Globus pallidus (tissue), 1 donor: ENCODE measurements at places on chromosomes 13 and 19.
A peak's percentile ranks its signal among the peaks of the same experiment; 100 is the strongest.

GRCh38 chr19:4365791-4366665, 22.7 kb downstream of the MPND start:
- DNase-seq: no peak

GRCh38 chr13:81957121-81957520, 1616.2 kb upstream of the SPRY2 start:
- no peak for DNase-seq

GRCh38 chr19:13068085-13068846, 34.4 kb downstream of the LYL1 start:
- peak; percentile 86 for DNase-seq

DNA sequence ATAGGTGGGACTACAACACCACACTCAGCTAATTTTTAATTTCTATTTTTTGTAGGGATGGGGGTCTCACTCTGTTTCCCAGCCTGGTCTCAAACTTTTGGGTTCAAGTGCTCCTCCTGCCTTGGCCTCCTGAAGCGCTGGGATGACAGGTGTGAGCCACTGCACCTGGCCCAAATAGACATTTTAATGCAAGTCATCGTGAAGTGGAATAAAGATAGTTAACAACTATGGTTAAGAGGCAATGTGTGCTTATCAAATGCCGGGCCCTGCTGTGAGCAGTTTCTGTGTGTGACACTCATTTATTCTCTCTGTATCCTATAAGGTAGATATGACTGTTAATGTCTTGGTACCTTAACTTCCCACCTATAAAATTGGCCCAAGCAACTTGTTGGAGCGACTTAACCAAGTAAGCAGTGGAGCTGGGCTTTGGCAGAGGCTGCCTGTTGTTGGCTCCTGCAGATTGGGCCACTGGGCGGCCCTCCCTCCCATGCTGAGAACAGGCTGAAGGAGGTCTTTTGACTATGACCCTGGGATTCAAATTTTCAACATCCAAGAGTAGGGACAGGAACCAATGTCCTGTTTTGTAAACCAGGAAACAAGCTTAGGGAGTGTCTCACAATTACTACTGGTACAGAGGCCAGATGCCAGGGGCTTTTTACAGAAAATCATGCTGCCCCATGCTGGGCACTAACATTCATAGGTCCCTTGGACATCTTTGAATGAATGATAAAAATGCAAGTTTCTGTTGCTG, 450.7 kb downstream of the TSHZ3 start:
- DNase-seq: no peak

DNA sequence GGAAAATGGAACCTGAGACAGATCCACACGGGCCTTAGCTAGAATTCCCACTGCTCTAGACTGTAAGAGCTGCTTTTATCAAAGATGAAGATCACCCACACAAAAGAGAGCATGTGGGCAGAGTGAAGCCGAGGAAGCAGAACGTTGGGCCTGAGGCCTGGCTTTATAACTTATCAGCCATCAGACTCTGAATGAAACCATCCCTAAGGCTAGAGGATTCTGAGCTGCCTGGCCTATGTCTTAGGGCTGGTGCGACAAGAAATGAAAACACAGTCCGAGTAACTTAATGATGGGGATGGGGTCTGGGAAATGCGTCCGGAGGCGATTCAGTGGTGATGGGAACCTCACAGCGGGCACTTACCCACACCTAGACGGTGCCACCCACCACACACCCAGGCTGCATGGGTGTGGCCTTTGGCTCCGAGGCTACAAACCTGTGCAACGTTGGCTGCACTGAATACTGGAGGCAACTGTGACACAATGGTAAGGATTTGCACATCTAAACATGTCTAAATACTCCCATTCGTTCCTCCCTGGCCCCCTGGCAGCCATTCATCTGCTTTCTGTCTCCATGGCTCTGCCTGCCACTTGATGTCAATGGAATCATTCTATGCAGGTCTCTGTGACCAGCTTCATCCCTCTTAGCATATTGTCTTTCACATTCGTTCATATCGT, 62.0 kb downstream of the SLC15A1 start:
- no peak for DNase-seq

- DNase-seq: no peak
These were observed 147.2 kb downstream of the FLT1 start for GRCh38 chr13:28347456-28348371.

GRCh38 chr13:21426238-21426637, 32.9 kb downstream of the ZDHHC20 start:
- DNase-seq: no peak

GRCh38 chr13:73933795-73934194, 200.4 kb downstream of the KLF12 start:
- DNase-seq: no peak

- no peak for DNase-seq
These were observed 72.5 kb downstream of the FREM2 start for GRCh38 chr13:38759390-38759789.

- DNase-seq: no peak
These were observed 39.4 kb upstream of the TPM4 start for GRCh38 chr19:16036941-16037340.

DNA sequence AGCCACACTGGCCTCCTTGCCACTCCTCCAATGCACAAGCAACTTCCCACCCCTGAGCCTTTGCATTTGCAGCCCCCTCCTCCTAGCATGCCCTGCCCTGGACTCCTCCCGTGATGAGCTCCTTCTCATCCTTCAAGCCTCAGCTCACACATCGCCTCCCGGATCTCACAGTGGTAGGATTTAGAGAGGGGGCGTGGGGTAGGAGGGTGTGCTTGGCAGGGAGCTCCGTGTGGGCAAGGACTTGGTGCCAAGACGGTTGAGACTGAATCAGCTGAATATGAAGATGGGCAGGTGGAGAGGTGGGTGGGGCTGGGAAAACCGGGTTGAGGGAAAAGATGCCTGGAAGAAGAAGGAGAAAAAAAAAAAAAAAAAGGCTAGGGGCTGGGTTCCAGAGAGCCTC, 48.4 kb upstream of the ZNRF4 start:
- DNase-seq: no peak

GRCh38 chr19:46608178-46608577, 7.0 kb downstream of the CALM3 start:
- DNase-seq: no peak
